Hindlimb muscle (tissue), 1 donor: ENCODE measurements at places on chromosomes 3 and 15. TPM values are rescaled to one million over a fixed set of nuclear protein-coding genes. Genes with fewer than 3 reads are reported as not detected.

GRCh38 chr3:67655364-67656121, 1.1 kb upstream of the SUCLG2 start:
- no peak for DNase-seq

NUP210 gene
- polyA plus RNA-seq, result 9.6 TPM

DNA sequence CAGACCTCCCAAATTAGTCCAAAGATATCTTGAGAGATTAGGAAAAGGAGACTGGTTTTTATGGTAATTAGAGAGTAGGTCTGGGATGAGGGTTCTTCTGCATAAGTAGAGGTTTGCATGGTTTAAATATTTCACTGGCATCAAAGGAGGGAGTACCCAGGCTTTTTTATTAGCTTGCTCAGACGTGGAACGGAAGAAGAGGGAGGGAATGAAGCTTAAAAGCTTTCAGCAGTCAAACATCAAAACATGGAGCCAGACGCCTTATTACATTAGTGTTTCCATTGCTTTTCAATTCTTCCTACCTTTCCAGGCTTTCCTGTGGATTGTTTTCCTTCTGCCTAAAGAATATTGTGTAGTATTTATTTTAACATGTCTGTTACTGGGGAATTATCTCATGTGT, 342.1 kb upstream of the SOX2 start:
- no peak for DNase-seq

GRCh38 chr15:85312486-85312885, 67.9 kb upstream of the AKAP13 start:
- no peak for DNase-seq

- DNase-seq, result no peak
Observed at GRCh38 chr3:119276680-119277079, 17.5 kb upstream of the ARHGAP31 start.

SNTN gene
- polyA plus RNA-seq, result not detected

VWA5B2 gene
- polyA plus RNA-seq, result 0.63 TPM

DNA sequence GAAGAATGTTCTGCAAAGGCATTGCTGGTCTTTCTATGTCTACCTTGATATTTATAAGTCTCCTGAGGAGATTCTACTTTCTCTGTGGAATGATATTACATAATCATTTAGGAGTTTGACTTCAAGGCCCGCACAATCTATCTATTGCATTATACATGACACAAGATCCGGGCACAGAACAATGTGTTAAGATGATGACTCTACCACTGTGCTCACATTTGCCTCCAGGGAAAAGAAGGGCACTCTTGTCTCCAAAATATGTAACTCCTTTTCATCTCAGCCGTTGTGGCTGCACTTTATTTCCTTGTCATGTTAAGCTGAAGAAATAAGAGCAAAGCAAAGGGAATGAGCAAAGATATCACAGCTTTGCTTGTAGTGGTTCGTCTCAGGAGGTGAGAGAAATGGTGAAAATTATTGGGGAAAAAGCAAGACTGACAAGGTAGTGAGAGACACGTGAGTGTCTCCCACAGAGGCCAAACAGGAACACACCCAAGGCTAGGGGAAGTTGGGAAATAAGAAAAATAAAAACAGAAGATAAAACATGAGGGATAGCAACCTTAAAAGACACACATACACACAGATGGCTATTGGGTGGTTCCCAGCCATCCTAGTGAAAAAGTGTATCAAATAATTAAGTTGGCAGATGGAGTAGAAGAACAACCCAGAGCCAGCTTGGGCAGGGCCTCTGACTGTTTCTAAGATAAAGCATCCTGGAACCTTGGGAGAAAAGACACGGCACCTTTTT, 184.3 kb downstream of the P3H2 start:
- DNase-seq, result no peak

GRCh38 chr3:153633407-153633806, 471.4 kb downstream of the RAP2B start:
- DNase-seq, result no peak

GRCh38 chr3:194472290-194472920, 14.4 kb downstream of the ATP13A3 start:
- DNase-seq, result peak; percentile 46

DNA sequence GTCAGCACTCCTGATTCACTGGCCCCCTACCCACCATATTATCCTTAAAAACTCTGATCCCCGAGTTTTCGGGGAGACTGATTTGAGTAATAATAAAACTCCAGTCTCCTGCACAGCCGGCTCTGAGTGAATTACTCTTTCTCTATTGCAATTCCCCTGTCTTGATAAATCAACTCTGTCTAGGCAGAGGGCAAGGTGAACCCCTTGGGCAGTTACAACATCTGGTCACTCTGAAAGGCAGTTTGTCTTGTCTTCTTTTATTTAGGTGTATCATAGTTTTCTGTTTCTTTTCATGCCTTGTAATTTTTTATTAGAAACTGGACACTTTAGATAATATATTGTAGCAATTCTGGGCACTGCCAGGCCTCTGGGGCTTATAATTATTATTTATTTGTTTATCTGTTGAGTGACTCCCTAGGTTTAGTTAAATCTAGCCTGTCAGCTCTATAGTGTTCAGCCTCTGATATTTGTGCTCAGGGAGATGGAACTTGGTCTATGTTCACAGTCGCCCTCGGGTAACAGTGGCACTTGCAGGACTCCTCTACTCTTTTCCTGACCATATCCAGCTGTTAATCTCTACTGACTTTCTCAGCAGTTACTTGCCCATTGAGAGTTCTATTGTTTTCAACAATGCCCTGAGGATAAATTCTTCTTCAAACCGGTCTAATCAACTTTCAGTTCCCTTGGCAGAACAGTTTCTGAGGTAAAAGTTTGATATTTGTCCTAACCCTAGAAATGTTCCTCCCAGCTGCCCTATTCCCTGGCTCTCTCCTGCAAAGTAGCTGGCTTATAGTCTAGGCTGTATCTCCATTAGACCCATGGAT, 15.5 kb upstream of the PLAAT1 start:
- DNase-seq, result no peak

DNA sequence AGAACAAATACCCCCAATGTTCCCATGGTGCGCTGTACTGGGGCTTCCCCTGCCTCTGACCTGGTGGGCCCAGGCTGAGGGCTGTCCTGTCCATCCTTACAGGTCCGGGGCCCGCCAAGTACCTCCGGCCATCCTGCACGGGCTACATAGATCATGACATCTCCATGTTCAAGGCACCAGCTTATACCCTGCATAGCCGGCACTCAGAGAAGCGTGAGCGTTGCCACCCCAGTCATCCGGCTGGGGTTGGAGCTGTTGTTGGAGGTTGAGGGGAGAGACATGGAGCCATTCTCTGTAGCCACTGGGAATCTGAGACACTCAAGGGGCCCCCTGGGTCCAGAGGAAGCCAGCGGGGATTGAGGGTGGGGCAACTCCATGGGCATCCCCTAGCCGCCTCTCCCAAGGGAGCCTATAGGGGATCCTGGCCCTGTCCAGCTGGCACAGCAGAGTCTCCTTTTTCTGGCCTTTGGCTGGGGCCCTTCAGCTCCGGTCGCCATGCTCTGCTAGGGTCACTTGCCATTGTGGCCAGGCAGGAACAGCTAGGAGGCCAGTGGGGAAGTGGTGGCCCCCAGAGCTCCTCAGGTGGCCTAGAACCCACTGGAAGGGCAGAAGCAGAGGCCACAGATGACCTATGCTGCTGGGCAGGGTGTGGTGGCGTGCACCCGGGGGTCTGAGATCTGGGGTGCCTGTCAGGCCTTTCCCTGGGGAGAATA, 12.5 kb upstream of the CSPG4 start:
- no peak for DNase-seq

DNA sequence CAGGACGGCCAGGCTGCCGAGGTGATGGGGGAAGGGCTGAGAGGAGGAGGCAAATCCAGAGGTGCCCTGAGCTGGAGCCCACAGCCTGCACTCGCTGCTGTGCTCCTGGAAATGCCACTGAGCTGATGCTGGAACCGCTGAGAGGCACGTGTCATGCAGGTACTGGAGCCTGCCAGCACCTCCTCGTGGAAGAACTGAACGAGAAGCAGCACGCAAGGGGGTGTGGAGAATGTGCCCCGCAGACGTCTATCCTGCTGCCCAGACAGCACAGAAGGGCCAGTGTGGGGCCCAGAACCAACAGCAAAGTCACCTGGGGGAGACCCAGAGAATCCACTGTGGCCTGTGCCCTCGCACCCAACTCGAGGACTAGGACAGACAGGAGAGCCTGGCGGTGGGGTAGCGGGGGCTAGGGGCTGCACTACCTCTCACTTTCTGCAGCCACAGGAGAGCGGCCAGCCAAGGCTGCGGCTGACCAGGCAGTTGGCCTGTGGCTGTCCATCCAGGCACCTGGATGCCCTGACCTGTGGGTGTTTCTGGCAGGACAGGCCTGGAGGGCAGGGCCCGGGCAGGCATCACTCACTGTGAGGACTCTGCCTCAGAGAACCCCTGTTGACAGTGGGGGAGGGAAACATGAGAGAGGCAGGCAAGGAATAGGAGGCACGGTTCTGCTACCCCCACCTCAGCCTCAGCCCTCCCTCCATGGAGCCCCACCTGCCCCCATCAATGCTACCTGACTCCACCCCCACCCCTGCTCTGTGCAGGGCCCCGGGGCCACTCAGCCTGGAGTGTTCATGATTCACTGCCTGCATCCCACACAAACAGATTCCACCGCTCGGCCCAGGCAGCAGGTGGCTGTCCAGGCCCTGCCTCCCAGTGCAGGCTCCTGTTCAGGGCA, 213.1 kb downstream of the TBC1D2B start:
- DNase-seq, result no peak

- DNase-seq, result no peak
Observed at GRCh38 chr3:9622438-9622837, 26.9 kb upstream of the MTMR14 start.

TNFSF10 gene
- 7.5 TPM for polyA plus RNA-seq

DNA sequence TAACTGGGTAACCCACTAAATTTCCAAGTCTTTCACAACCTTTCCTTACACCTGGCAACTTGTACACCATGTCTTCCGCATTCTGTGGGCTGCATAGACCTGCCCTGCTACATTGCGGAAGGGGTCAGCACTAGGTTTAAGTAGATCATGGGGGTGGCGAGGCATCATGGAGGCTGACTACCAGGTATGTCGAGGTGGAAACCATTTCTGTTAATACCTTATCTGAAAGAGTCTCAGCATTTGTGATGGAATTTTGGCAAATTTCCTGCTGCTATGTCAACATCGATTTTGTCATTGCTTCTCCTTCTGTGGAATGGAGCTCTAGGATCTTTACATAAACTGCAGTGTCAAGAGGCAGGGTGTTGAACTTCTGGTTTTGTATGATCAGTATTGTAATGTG, 187.2 kb downstream of the GHSR start:
- DNase-seq, result no peak

DNA sequence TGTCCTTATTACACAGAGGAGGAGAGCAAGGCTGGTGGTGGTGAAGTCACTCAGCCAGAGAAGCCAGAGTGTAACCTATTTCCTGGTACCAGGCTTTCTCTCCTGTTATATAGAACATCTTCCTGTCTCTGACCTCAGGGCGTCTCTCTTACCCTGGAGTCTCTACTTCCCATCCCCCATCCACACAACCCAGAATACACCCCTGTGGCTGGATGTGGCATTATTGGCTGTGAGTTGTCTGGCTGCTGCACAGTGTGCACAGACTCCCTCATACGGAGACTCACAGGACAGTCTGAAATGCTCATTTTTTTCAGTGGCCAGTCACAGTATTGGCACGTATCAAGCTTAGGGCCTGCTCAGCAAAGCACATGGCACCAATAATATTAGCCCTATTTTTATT, 8.6 kb downstream of the PODXL2 start:
- no peak for DNase-seq

- DNase-seq, result peak; percentile 60
Observed at GRCh38 chr15:100350434-100351226, 8.9 kb upstream of the ADAMTS17 start.
